ENCODE measurements at places on chromosomes 12 and 14. TPM values are rescaled to one million over a fixed set of nuclear protein-coding genes. Genes with fewer than 3 reads are reported as not detected.

DNA sequence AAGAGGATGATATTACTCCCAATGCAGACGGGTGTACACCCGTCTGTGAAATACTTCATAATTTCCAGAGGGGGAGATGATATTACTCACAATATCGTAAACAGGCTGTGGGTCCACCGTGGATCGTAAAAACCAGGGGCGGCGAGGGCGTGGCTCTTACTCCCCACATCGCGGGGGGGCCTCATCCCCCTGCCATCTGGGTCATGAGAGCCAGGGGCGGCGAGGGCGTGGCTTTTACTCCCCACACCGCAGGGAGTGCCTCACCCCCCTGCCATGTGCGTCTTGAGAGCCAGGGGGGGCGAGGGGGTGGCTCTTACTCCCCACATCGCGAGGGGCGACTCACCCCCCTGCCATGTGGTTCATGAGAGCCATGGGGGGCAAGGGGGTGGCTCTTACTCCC, 86.2 kb upstream of the GNG2 start:
- peak; percentile 43 for DNase-seq
- H3K27ac ChIP-seq = no peak overlapping the region
- no peaks in the 10 kb centered on the region for H3K4me1 ChIP-seq
- no peaks in the 10 kb centered on the region for H3K36me3 ChIP-seq
- no peak overlapping the region for H3K4me3 ChIP-seq

DNA sequence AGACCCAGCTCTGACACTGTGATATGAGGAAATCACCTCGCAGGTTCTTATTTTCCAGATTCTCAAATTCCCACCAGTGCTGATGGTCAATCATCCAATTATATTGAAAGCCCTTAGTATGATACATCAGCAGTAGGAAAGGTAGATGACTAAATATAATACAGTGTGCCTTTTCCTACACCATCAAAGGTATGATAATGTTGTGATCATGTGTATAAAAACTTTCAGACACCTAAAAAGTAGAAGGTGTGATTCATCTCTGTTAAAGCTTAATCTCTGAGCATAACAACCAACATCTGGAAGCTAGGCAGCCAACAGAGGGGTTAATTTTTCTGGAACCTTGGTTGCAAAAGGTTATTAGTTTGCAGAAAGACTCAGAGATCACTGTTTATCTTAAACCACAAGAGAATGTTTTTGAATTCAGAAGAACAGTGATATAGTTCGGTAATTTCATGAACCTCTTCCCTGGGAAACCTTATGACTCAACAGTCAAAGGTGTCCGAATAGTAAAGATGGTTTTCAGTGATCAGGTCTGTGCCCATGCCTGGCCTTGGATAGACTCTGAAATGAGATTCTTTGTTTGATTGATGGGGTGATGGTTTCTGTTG, 122.5 kb downstream of the ETV6 start:
- no peak for DNase-seq
- H3K4me3 ChIP-seq = no peak overlapping the region
- H3K4me1 ChIP-seq = peaks cover 75% of the 10 kb centered on the region
- peaks cover 39% of the 10 kb centered on the region for H3K36me3 ChIP-seq
- no peak overlapping the region for H3K27ac ChIP-seq
- H3K27me3 ChIP-seq = no peaks in the 10 kb centered on the region

- no peak overlapping the region for H3K27ac ChIP-seq
- no peak overlapping the region for H3K4me3 ChIP-seq
- DNase-seq = peak; percentile 74
- no peaks in the 10 kb centered on the region for H3K36me3 ChIP-seq
- H3K4me1 ChIP-seq = peaks cover 3% of the 10 kb centered on the region
- no peaks in the 10 kb centered on the region for H3K27me3 ChIP-seq
Observed at GRCh38 chr14:104094709-104095425, 9.4 kb downstream of the ASPG start.

DNA sequence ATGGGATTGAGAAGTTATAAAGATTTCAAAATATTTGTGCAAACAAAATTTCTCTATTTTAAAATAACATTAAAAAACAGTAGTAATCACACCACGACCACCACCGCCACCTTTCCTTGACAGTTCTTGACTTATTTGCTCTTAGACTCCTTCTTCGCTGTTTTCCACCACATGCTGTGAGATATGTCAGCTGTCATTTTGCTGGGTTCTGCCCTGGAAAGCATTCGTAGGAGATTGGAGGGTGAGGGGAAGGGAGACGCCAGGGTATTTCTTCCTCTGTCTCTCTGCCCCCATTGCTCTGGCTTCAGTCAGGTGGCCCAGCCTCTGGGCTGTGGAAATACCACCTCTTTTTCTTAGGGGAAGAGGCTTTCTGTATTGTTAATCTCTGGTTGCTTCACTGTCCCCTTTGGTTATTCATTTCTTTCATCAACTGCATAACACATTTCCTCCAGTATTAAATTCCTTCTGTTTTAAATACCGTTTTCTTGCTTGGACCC, 186.2 kb downstream of the NEDD1 start:
- no peak overlapping the region for H3K4me3 ChIP-seq
- H3K27ac ChIP-seq = no peak overlapping the region
- no peaks in the 10 kb centered on the region for H3K4me1 ChIP-seq
- no peaks in the 10 kb centered on the region for H3K36me3 ChIP-seq
- DNase-seq = no peak
- H3K27me3 ChIP-seq = peaks cover 3% of the 10 kb centered on the region

DNA sequence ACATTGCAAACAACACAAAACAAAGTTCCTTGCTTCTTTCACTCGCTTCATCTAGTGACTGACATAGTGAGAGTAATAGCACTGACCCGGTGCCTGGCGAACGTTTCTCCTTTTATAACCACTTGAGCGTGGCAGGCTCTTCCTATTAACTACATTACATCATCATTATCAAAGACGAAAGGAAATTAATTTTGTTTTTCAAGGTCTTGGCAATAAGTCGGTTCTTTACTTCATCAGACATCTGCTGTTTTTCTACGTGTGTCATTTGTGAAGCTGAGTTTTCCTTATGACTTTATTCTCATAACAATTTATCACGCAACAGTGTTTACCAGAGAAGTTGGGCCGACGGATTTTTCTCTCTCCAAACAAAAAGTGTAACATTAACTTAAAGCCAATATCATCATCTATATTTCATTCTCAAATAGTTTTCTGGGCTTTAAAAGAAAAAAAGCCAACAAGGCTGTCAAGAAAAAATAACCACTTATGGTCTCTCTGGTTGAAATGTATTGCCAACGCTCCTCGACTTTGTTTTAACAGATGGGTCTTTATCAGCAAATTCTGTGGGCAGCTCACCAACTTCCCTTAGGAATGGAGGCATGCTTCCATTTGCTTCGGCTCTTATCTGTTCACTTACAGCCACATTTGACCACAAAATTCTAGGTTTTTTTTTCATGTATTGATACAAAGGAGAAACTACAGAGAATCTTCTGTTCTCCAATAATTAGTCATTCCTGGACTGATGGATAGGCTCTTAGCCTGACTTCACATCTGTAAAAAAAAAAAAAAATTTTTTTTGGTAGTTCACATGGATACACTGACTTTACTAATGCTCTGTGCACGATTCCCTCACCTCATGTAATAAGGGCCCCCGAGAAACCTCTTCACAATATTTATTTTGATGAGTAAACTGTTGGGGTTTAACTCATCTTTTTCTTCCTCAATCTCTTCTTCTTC, 97.1 kb upstream of the CDKN3 start:
- no peak overlapping the region for H3K4me3 ChIP-seq
- no peaks in the 10 kb centered on the region for H3K36me3 ChIP-seq
- no peak overlapping the region for H3K27ac ChIP-seq

GRCh38 chr14:33548606-33549005, 402.3 kb downstream of the EGLN3 start:
- H3K27me3 ChIP-seq = peaks cover 1% of the 10 kb centered on the region
- no peaks in the 10 kb centered on the region for H3K4me1 ChIP-seq
- DNase-seq = no peak
- no peaks in the 10 kb centered on the region for H3K36me3 ChIP-seq
- no peak overlapping the region for H3K27ac ChIP-seq
- no peak overlapping the region for H3K4me3 ChIP-seq

DNA sequence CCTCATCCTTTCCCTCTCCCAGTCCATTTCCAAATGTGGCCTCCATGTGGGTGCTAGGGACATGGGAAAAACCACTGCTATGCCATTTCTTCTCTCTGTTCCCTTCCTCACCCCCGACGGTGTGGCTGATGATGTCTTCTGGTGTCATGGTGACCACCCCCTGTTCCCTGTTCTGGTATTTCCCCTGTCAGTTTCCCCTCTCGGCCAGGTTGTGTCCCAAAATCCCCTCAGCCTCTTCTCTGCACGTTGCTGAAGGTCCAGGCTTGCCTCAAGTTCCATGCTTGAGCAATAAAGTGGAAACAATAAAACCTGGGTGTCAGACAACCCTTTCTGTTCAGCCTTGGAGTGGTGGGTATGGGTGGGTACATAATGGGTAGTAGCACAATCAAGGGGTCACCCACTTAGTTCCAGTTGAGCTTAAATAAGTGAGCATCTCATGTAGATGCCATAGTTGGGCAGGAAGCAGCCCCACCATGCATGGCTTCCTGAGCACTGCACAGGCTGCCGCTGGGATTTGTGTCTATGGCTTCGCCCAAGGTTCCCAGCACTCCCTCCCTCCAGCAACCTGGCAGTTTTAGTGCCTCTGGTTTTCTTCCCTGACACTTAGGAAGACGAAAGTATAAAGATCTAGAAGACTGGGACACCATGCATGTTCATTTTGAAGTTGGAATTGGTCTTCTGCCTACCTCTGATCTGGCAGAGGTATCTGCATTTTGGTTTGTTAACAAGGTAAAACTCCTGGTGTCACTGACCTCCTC, 8.7 kb upstream of the ITFG2 start:
- H3K4me1 ChIP-seq = peaks cover 2% of the 10 kb centered on the region
- peak overlapping the region; percentile 28 for H3K27ac ChIP-seq
- H3K36me3 ChIP-seq = peaks cover 44% of the 10 kb centered on the region
- no peak overlapping the region for H3K4me3 ChIP-seq
- no peak for DNase-seq

DNA sequence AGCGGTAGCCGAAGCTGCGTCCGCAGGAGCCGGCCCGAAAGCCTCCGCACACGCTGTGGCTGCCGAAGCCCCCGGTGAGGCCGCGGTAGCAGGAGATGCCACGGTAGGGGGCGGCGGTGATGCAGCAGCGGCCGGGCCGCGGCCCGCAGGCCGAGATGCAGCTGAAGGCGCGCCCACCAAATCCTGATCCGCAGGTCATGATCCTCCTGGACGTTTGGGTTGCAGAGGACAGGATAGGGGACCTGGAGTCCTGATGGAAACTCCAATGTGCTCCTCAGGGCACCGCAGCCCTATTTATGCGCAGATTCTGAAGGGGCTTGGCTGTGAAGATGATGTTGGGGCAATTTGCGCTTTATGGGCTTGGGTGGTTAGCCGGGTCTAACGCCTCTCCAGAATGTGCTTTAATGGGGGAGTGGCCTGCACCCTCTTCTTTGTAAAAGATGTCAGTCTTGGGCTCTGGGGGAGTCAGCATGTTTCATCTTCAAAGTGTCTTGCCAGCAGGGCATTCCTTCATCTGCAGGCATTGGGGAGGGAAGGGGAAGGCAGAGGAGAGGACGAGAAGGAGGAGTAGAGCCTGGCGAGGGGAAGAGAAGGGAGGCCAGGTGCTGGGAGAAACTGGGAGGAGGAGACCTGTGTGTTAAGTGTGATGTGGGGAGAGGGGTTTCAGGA, at the start of gene KRT81:
Gene KRT81 (minus strand): TSS at position 268 of the 669 bp plus-strand sequence. CDS start 69 bp downstream, at position 199.
- DNase-seq = no peak
- H3K27ac ChIP-seq = no peak within 1 kb of the TSS
- H3K4me1 ChIP-seq = peaks cover 19% of the 10 kb centered on the region
- peaks cover 39% of the 10 kb centered on the region for H3K27me3 ChIP-seq
- H3K4me3 ChIP-seq = no peak within 1 kb of the TSS
- H3K36me3 ChIP-seq = no peaks in the 10 kb centered on the region

PDE3A gene
- total RNA-seq = not detected

All from activated CD4-positive, alpha-beta T cell treated with anti-CD3 and anti-CD28 coated beads, Interleukin-2, amount 10 ng/mL, durations not matched to agents 7 days and 5 days (primary cell).